ENCODE measurements at places on chromosomes 12 and 14. TPM values are rescaled to one million over a fixed set of nuclear protein-coding genes. Genes with fewer than 3 reads are reported as not detected.

The DPPA3 gene
- not detected for total RNA-seq

The TSPAN19 gene
- not detected for total RNA-seq

The KRT77 gene
- total RNA-seq: not detected

The FAM186B gene
- total RNA-seq: 0.27 TPM

The PMCH gene
- total RNA-seq: not detected

The TMEM116 gene
- total RNA-seq: 9.8 TPM

The REP15 gene
- total RNA-seq: 1.3 TPM

The OLR1 gene
- 0.28 TPM for total RNA-seq

The SLC5A8 gene
- total RNA-seq: not detected

The ANKRD33 gene
- total RNA-seq: not detected

The ASB2 gene
- not detected for total RNA-seq

The LRRC10 gene
- total RNA-seq: not detected

The PAPOLA gene
- 109 TPM for total RNA-seq

The MON2 gene
- total RNA-seq: 73.8 TPM

The SLC6A12 gene
- total RNA-seq: not detected

DNA sequence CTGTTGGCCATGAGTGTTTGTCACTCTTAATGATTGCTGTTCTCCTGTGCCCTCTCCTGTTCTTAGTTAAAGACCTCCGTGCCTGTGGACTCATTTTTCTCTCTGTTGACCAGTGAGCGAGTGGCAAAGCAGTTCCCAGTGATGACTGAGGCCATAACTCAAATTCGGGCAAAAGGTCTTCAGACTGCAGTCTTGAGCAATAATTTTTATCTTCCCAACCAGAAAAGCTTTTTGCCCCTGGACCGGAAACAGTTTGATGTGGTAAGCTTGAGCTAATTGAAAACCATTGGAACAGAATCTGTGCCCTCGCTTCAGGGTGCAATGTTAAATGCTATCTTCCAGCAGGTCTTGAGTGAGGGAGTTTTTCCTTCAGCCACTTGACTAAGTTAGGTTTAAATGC is 19.8 kb downstream of the ACAD10 start:
- H3K36me3 ChIP-seq: peaks cover 18% of the 10 kb centered on the region
- no peaks in the 10 kb centered on the region for H3K27me3 ChIP-seq
- no peak overlapping the region for H3K4me3 ChIP-seq
- H3K4me1 ChIP-seq: no peaks in the 10 kb centered on the region

- H3K4me1 ChIP-seq: peaks cover 12% of the 10 kb centered on the region
- no peak for DNase-seq
- H3K27ac ChIP-seq: no peak overlapping the region
Observed at GRCh38 chr14:102862154-102862773, 60.2 kb upstream of the AMN start.

DNA sequence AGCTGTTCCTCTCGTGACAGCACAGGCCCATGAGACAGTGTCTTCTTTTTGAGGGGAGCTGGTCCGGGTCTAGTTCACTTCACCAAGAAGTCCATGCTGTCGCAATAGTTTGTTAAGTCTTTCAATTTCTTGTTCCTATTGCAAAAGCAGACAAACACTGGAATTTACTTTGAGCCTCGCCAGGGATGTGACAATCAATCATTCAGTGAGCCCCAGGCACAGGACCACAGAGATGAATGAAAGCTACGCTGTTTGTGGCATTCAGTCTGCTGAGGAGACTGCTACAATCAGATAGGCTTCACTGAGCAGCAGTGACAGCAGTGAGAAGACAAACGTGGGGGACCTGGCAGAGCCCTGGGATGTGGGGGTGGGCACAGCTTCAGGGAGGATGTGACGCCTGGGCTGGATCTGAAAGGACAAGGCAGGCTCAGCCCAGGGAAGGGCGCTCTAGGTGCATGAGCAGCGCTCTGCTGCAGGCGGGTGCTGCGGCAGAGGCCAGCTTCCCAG is 35.5 kb downstream of the TCTN1 start:
- no peaks in the 10 kb centered on the region for H3K27me3 ChIP-seq
- no peak overlapping the region for H3K4me3 ChIP-seq
- H3K36me3 ChIP-seq: peaks cover 19% of the 10 kb centered on the region
- H3K4me1 ChIP-seq: no peaks in the 10 kb centered on the region

DNA sequence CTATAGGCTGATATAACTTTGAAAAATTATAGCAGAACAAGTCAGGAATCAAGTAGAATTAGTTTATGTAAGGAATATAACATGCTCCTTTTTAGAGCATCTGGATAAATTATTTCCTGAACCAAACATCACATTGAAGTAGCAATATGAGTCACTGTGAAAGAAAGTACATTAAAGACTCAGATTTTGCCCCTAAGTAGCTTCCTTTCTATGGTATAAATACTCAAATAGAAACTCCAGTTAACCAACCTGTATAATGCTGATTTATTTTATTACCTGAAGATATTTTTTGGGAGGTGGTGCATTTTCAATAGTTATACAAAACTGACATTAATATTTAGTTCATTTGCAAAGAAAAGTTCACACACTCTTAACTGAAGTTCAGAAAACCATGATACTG is 312.1 kb downstream of the ITPR2 start:
- DNase-seq: no peak
- H3K27me3 ChIP-seq: no peaks in the 10 kb centered on the region
- no peak overlapping the region for H3K4me3 ChIP-seq
- peaks cover 8% of the 10 kb centered on the region for H3K36me3 ChIP-seq
- H3K4me1 ChIP-seq: no peaks in the 10 kb centered on the region
- H3K27ac ChIP-seq: no peak overlapping the region

DNA sequence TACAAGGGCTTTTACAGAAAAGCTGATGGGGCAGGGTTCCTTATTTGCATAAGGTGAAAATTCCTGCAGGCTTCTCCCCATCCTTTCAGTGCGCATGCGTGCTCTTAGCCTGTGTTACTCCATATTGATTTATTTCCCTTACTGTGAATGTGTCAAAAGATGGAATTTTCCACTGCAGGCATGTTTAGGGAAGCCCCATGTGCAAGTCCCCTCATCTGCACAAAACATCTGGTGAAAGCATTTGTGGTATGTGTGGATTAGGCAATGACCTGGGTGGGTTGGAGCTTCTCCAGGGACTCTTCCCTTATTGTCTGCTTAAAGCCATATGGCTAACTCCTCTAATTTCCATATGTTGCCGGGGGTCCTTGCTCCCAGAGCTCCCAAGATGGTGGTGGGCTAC is 912.7 kb upstream of the LRFN5 start:
- no peaks in the 10 kb centered on the region for H3K27me3 ChIP-seq
- H3K4me1 ChIP-seq: no peaks in the 10 kb centered on the region
- no peak overlapping the region for H3K27ac ChIP-seq
- DNase-seq: no peak
- no peaks in the 10 kb centered on the region for H3K36me3 ChIP-seq
- no peak overlapping the region for H3K4me3 ChIP-seq

DNA sequence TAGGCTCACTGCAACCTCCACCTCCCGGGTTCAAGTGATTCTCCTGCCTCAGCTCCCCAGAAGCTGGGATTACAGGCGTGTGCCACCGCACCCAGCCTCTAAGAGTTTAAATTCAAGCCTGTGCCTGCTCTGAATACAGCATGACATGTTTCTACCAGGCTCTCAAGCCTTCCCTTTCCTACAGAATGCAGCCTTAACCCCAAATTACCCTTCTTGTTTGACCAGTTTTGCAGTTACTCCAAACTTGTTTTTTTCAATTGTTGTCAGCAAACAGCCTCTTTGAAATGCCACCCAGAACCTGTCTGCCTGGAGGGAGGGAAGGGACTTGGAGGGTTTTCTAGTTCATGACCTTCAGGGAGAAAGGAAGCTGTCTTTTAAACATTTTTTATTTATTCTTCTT is 15.4 kb downstream of the GLTP start:
- no peak overlapping the region for H3K4me3 ChIP-seq
- peak overlapping the region; percentile 66 for H3K27ac ChIP-seq
- no peak for DNase-seq
- no peaks in the 10 kb centered on the region for H3K36me3 ChIP-seq
- H3K4me1 ChIP-seq: peaks cover 17% of the 10 kb centered on the region

DNA sequence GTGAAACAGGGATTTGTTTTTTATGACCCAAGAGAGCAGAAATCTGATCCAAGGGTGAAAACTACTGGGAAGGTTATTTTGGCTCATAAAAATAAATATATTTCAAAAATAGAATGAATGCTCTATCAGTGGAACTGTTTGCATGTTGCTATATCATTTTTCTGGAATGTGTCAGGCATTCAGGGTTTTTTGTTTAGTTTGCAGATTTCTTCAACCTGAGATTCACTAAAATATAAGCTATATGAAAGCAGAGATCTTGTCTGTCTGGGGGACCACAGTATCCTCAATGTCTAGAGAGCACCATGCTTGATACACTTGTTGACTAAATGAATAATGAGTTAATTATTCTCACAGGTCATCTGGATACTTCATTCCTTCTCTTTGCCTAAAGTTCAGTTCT is 165.1 kb downstream of the NUBPL start:
- peaks cover 11% of the 10 kb centered on the region for H3K4me1 ChIP-seq
- H3K36me3 ChIP-seq: peaks cover 8% of the 10 kb centered on the region

DNA sequence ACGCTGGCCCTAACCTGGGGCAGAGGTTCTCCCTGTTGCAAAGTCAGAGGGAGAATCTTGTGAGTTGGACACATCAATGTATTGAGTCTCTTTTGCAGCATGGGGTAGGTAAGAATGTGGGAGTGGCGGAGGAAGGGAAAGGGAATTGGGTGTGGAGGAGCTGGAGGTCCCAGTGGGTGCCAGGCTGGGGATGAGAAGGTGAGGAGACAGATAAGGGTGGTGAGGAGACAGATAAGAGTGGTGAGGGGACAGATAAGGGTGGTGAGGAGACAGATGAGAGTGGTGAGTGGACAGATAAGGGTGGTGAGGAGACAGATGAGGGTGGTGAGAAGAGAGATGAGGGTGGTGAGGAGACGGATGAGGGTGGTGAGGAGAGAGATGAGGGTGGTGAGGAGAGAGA is 72.9 kb upstream of the SFSWAP start:
- peaks cover 27% of the 10 kb centered on the region for H3K27me3 ChIP-seq
- no peaks in the 10 kb centered on the region for H3K36me3 ChIP-seq
- no peaks in the 10 kb centered on the region for H3K4me1 ChIP-seq
- no peak overlapping the region for H3K4me3 ChIP-seq
- DNase-seq: no peak

DNA sequence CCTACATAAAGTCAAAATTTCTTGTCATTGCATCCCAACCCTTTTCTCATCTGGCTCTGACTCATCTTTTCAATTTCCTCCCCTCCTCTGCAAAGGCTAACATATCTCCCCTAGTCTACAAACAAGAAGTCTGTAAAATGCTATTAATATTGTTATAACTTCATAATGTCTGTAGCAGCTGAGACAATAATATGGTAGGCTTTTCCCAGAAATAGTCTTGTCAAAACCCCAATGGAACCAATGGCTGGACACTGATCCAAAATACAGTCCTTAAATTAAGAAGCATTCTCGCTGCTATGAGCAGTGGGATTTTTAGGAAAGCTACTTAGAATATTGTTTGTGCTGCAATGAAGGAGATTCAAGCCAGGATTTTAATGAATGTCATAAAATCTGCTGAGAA is 131.4 kb downstream of the KLHL28 start:
- no peak overlapping the region for H3K27ac ChIP-seq
- no peak for DNase-seq
- H3K4me3 ChIP-seq: no peak overlapping the region
- H3K4me1 ChIP-seq: no peaks in the 10 kb centered on the region

GRCh38 chr12:79373896-79374499 is 316.8 kb downstream of the PAWR start:
- no peaks in the 10 kb centered on the region for H3K4me1 ChIP-seq
- H3K27me3 ChIP-seq: no peaks in the 10 kb centered on the region
- H3K4me3 ChIP-seq: no peak overlapping the region
- H3K27ac ChIP-seq: no peak overlapping the region

DNA sequence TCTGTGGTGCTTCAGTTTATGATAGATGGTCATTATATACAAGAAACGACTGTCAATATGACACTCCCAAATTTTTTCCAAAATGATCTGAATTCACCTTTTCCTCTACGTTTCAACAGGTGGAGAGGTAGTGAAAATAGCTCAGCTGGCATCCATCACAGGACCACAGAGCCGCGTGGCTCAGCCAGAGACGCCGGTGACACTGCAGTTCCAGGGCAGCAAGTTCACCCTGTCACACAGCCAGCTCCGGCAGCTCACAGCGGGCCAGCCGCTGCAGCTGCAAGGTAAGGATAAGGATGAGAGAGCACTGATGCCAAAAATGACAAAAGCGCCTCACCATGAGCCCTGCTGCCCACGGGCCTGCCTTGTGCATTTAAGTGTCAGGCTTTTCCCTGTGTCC is 73.9 kb downstream of the EP400 start:
- H3K27me3 ChIP-seq: no peaks in the 10 kb centered on the region
- no peak for DNase-seq
- H3K4me3 ChIP-seq: no peak overlapping the region
- no peaks in the 10 kb centered on the region for H3K4me1 ChIP-seq
- peaks cover 33% of the 10 kb centered on the region for H3K36me3 ChIP-seq

- peaks cover 11% of the 10 kb centered on the region for H3K4me1 ChIP-seq
- H3K4me3 ChIP-seq: no peak overlapping the region
- H3K27me3 ChIP-seq: no peaks in the 10 kb centered on the region
- DNase-seq: no peak
- peak overlapping the region; percentile 84 for H3K27ac ChIP-seq
Observed at GRCh38 chr14:63777024-63777423, 49.2 kb upstream of the SGPP1 start.

- no peak for DNase-seq
- H3K27me3 ChIP-seq: no peaks in the 10 kb centered on the region
- H3K27ac ChIP-seq: peak overlapping the region; percentile 6
Observed at GRCh38 chr12:14452865-14453264, 87.4 kb downstream of the ATF7IP start.

- peaks cover 34% of the 10 kb centered on the region for H3K36me3 ChIP-seq
- DNase-seq: no peak
- no peak overlapping the region for H3K4me3 ChIP-seq
- peaks cover 63% of the 10 kb centered on the region for H3K4me1 ChIP-seq
Observed at GRCh38 chr12:109458086-109458485, 19.0 kb downstream of the KCTD10 start.

- no peak overlapping the region for H3K27ac ChIP-seq
- H3K36me3 ChIP-seq: peaks cover 4% of the 10 kb centered on the region
- no peak overlapping the region for H3K4me3 ChIP-seq
- DNase-seq: no peak
- no peaks in the 10 kb centered on the region for H3K27me3 ChIP-seq
Observed at GRCh38 chr14:53048631-53049030, 97.8 kb upstream of the FERMT2 start.

GRCh38 chr14:37197421-37198272 is at the start of gene MIPOL1:
MIPOL1 (plus strand) TSS chr14:37197937; CDS start chr14:37247889, 49,952 bp downstream.
- H3K27me3 ChIP-seq: peaks cover 3% of the 10 kb centered on the region
- peaks cover 17% of the 10 kb centered on the region for H3K4me1 ChIP-seq
- H3K36me3 ChIP-seq: no peaks in the 10 kb centered on the region

DNA sequence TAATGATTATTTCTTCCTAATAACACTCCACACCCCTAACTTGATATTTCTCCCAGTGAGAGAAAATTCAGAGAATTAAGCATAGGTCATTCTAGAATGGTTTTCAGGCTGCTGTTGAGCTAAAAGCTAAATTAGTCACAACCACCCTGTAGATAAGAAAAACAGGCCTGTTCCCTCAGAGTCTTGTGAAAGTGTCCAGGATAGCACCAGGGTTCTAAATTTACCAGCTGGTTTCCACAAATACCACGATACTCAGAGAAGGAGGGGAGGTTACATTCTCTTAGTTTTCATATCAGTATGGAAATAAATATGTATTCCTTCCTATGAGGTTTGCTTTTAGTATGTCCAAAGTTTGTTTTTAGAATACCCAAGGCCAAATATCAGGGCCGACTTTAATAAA is 66.0 kb upstream of the YARS2 start:
- no peaks in the 10 kb centered on the region for H3K27me3 ChIP-seq
- H3K27ac ChIP-seq: peak overlapping the region; percentile 22
- no peak overlapping the region for H3K4me3 ChIP-seq
- no peak for DNase-seq

- peaks cover 35% of the 10 kb centered on the region for H3K4me1 ChIP-seq
- no peak overlapping the region for H3K4me3 ChIP-seq
- no peak overlapping the region for H3K27ac ChIP-seq
- no peaks in the 10 kb centered on the region for H3K27me3 ChIP-seq
Observed at GRCh38 chr14:55118761-55119160, 10.3 kb upstream of the LGALS3 start.

Measured in chondrocyte (in vitro differentiated cells).